ENCODE measurements at places on chromosomes 5 and 9. TPM values are rescaled to one million over a fixed set of nuclear protein-coding genes. Genes with fewer than 3 reads are reported as not detected.
A peak's percentile ranks its signal among the peaks of the same experiment; 100 is the strongest.

DNA sequence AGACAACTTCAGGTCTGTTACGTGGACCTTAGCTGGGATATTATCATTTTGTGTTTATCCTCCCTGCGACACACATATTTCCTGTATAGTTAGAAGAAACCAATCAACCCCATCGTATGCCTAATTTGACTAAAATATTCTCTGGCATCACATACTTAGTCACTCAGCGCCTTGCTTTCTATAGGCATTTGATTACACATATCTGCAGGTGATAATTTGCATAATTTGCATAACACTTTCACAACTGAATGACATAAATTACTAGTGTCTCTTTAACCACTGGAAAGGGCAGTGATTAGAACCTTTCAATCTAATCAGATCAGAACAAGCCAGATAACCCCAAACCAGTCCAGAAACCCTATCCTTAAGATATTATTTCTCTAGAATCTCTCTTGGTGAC is 390.2 kb downstream of the TLR4 start:
- no peak overlapping the region for H3K27ac ChIP-seq
- no peaks in the 10 kb centered on the region for H3K27me3 ChIP-seq
- H3K4me3 ChIP-seq = no peak overlapping the region
- H3K4me1 ChIP-seq = no peaks in the 10 kb centered on the region

- H3K4me3 ChIP-seq = no peak overlapping the region
- no peak overlapping the region for H3K27ac ChIP-seq
- no peak for DNase-seq
- no peaks in the 10 kb centered on the region for H3K4me1 ChIP-seq
- H3K36me3 ChIP-seq = no peaks in the 10 kb centered on the region
Measured at GRCh38 chr9:90659650-90660364, 17.2 kb upstream of the DIRAS2 start.

- no peak overlapping the region for H3K27ac ChIP-seq
- no peak for DNase-seq
- no peaks in the 10 kb centered on the region for H3K36me3 ChIP-seq
- H3K27me3 ChIP-seq = no peaks in the 10 kb centered on the region
- no peaks in the 10 kb centered on the region for H3K4me1 ChIP-seq
Measured at GRCh38 chr5:68440651-68441050, 225.1 kb downstream of the PIK3R1 start.

DNA sequence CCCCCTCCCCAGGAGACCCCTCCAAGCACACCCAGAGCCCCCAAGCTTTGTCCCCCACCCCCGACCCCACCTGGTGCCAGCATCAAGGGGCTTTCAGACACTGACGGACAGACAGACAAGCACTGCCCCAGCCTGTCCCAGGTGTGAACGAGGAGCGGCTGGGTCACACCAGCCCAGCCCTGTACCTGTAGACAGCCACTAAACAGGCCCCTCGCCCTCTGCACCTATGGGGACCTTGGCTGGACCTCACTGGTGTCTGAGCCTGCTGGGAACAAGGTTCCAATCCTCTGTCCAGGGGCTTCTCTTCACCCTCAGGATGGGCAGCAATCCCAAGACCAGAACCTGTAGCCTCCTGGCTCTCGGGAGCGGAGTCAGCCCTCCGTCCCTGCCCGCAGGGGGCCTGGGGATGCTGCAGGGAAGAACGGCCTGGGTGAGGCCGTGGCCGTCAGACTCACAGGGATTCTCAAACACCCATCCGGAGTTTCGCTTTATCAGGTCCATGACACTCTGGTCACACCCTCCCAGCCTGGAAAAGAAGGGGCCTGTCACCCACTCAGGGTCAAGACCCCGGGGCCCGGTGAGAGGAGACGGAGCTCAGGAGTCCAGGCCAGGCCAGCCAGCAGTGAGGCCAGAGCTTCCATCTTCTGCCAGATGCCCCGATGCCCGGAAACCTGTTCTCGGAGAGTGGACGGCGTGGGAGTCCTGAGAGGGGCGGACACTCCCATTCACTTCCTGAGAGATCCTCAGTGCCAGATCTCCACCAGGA is 2.8 kb downstream of the LCN6 start:
- H3K4me1 ChIP-seq = peaks cover 6% of the 10 kb centered on the region
- H3K27ac ChIP-seq = no peak overlapping the region
- peaks cover 20% of the 10 kb centered on the region for H3K27me3 ChIP-seq
- no peak for DNase-seq
- H3K4me3 ChIP-seq = no peak overlapping the region

DNA sequence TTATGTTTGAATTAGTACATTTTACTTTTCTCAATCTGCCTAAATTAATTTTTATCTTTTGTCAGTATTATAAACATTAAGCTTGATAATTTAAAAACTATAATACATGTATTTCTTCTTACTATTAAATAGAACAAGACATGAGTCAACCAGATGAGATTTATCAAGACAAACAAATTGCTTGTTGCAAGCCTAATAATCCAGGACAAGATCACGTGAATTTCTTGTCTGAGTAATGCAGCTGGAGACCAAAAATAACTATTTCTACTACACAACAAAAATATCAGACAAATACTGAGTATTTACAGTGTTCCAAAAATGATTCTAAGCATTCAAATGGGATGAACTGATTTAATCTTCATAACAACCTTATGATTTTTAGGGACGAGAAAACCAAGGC is 339.1 kb upstream of the PRR16 start:
- no peaks in the 10 kb centered on the region for H3K27me3 ChIP-seq
- no peak overlapping the region for H3K4me3 ChIP-seq
- no peaks in the 10 kb centered on the region for H3K4me1 ChIP-seq
- no peak overlapping the region for H3K27ac ChIP-seq
- DNase-seq = no peak

DNA sequence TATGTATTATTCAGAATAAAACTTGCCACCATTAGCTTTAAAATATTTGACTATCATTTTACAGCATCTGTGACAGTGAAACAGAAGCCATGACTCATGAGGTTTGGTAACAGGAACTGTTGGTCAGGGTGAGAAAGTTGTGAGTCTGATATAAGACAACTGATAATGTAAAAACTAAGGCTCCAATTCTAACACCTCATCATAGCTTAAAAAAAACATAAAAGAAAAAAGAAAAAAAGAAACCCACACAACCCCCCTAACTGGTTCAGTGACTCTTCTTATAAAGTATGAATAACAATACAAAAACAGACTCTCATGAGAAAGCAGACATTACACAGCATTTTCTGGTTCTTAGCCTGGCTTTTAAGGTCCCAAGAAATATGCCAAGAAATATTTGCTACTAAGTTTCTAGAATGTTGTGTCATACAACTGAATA is 85.8 kb downstream of the MRPS27 start:
- H3K4me3 ChIP-seq = no peak overlapping the region
- DNase-seq = no peak
- H3K4me1 ChIP-seq = no peaks in the 10 kb centered on the region
- H3K36me3 ChIP-seq = no peaks in the 10 kb centered on the region

DNA sequence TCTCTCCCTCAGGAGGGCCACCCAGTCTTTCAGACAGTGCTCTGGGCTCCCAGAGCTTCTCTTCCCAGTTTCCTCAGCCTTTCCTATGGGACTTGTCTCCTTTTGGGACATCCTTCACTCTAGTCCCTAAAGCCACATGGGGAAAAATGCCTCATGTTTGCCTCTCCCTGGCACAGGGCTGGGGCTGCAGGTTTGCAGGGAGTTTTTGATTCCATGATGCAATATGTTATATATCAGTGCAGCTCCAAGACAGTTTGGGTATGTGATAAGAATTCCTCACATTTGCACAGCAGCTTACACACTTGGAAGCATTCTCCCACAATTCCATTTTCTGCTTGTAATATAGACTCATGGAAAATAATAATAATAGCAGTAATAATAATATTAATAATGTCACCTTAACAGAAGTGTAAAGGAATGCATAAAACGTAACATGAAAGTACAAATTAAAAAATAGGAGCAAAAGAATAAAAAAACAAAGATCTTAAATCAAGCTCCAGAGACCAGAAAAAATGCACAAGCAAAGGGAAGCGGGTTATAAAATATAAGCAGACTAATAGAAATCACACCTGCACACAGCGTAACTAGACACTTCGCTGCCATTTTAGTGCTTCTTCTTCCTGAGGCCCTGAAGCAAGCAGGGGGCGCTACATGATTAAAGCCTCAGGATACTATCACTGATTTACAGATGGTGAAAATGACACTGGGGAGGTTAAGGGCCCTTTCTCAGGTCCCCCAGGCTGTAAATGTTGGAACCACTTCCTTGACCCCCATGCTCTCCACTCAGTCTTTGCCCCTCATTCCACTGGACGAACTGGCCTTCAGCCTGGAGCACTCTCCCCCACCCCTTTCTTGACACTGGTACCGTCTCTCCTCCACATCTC is 70.0 kb upstream of the IL17B start:
- H3K36me3 ChIP-seq = no peaks in the 10 kb centered on the region
- H3K27me3 ChIP-seq = no peaks in the 10 kb centered on the region
- DNase-seq = peak; percentile 76

DNA sequence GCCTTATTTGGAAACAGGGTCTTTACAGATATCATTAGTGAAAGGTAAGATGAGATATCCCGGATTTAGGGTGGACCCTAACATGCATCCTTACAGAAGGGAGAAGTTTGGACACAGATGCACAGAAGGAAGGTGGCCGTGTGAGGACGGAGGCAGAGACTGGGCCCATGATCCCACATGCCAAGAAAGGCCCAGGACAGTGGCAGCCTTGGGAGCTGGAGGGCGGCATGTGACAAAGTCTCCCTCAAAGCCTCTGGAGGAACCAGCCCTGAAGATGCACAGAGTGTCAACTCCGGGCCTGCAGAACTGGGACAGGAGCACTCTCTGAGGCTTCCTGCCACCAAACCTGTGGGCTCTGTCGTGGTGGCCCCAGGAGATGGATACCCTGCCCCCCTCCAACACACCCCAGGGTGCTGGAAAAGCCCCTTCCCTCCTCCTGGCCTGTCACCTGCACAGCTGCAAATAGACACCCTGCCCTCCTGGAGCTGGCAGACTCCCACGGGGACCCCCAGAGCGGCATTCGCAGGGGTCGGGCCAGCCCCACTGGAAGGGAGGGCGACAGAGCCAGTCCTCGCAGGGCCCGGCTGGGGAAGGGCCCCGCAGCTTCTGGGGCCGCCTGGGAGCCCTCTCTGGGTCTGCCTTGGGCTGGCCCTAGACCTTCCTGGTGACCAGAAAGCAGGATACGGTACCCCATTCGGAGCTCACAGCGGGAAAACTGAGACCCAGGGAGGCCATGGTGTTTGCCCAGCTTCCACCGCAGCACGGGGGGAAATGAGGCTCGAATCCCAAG is 7.9 kb downstream of the NACC2 start:
- H3K4me3 ChIP-seq = no peak overlapping the region
- H3K27ac ChIP-seq = no peak overlapping the region
- peak; percentile 36 for DNase-seq

- no peak overlapping the region for H3K4me3 ChIP-seq
- no peak overlapping the region for H3K27ac ChIP-seq
- no peaks in the 10 kb centered on the region for H3K4me1 ChIP-seq
- H3K27me3 ChIP-seq = no peaks in the 10 kb centered on the region
- no peak for DNase-seq
Measured at GRCh38 chr5:17831279-17831678, 197.0 kb downstream of the TAF11L14 start.

GRCh38 chr9:133703591-133704399 is 34.4 kb downstream of the SARDH start:
- H3K27ac ChIP-seq = peak overlapping the region; percentile 81
- peak; percentile 26 for DNase-seq
- no peaks in the 10 kb centered on the region for H3K36me3 ChIP-seq

DNA sequence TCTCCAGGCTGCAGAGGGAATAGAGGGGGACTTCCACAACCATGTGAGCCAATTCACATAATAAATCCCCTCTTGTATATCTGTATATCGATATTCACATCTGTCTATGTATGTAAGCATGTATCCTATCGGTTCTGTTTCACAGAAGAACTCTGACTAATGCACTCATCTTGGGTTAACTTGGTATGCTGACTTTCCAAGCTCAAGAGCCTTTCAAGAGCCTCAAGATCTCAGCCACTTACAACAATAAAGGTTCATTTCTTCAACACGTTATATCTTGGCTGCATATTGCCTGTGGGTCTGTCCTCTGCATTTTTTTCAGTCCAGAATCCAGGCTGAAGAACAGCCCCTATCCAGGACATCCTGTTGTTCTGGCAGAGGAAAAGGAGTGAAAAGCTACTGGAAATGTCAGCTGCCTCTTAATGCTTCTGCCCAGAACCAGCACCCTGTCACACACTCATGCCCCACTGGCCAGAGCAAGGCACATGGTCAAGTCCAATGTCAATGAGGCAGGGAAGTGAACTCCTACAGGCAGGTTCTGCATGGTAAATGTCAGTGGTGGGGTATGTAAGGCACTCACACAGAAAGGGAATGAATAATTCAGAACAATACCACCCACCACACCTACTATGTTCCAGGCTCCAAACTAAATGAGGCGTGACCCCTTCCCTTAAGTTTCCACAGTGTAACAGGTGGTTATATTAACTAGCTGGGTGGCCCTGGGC is 91.6 kb upstream of the ICE1 start:
- no peak for DNase-seq
- no peaks in the 10 kb centered on the region for H3K36me3 ChIP-seq
- no peaks in the 10 kb centered on the region for H3K27me3 ChIP-seq
- H3K4me1 ChIP-seq = no peaks in the 10 kb centered on the region

DNA sequence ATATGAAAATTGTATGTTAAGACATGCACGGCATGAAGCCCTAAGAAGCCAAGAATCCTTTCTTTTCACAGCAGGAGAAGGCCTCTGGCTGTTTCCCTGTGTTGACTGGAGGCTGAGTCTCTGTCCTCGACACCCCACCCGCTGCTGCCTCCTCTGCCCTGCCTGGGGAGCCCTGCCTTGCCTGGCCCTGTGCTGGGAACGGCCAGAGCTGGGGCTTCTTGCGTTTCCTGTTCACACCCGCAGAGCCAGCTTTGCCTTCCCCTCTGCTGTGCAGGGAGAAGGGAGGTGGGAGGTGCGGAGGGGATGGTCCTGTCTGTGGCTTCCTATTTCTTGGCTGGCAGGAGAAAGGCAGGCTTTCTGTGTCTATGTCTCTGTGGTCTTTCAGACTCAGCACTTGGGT is 6.9 kb upstream of the GMCL2 start:
- H3K36me3 ChIP-seq = no peaks in the 10 kb centered on the region
- no peaks in the 10 kb centered on the region for H3K4me1 ChIP-seq
- H3K27ac ChIP-seq = no peak overlapping the region
- H3K4me3 ChIP-seq = no peak overlapping the region
- H3K27me3 ChIP-seq = no peaks in the 10 kb centered on the region
- no peak for DNase-seq

DNA sequence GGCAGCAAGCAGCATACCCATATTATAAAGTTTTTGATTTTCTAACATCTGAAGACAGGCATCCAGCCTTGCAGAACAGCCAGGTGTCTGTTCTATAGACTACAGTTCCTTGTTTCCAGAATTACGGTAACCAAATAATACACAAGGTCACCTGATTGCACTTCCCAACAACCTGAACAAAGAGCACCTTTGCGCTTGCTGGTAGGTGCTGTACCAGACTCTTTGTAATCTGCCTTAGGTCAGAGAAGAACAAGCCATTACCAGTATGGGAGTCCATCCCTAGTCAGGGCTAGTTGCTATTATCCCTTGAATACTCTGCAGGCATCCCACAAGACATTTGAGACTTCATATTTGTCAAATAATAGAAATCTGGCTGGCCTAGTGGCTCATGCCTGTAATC is 256.2 kb downstream of the ARRDC3 start:
- peak overlapping the region; percentile 9 for H3K27ac ChIP-seq
- no peak overlapping the region for H3K4me3 ChIP-seq
- no peaks in the 10 kb centered on the region for H3K36me3 ChIP-seq
- DNase-seq = no peak

Gene PCDHB14
- 0.54 TPM for total RNA-seq

Gene TEX10
- 14.1 TPM for total RNA-seq

Gene GALT
- 310 TPM for total RNA-seq

Gene GAPT
- total RNA-seq = 0.57 TPM

Gene CANX
- total RNA-seq = 270 TPM

Gene MARVELD2
- total RNA-seq = 9.1 TPM

Gene UHRF2
- 142 TPM for total RNA-seq

Gene TRPM3
- 0.80 TPM for total RNA-seq

Data from Peyer's patch (tissue), 4 donors.